Dermis microvascular lymphatic vessel endothelial cell (primary cell): ENCODE measurements at places on chromosomes 7 and 10.

GRCh38 chr10:11743461-11744338, 1.5 kb downstream of the ECHDC3 start:
- DNase-seq: no peak

DNA sequence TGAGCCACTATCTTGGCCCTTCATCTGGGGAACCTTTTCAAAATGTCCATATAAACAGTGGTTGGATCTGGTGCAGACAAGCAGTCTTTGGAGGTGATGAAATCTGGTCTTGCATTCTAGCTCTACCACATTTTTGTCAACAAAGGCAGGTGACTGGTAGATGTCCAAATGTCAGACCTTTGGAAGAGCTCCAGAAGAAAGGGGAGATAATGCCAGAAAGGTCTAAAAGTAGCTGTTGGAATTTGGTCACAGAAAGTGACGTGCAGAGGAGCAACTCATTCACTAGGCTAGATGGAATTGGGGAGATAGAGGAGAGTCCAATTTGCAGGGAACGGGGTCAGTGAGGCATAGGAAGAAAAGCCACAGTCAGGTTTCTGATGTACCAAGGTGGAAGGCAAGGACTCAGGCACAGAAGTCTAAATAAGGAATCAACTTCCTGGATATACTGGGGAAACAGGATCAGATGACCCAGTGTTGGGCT, 36.4 kb upstream of the WAC start:
- no peak for DNase-seq

- DNase-seq: no peak
These were observed 116.6 kb upstream of the ADCY1 start for GRCh38 chr7:45457591-45457990.

GRCh38 chr10:51224671-51225161, 150.4 kb downstream of the PRKG1 start:
- no peak for DNase-seq

DNA sequence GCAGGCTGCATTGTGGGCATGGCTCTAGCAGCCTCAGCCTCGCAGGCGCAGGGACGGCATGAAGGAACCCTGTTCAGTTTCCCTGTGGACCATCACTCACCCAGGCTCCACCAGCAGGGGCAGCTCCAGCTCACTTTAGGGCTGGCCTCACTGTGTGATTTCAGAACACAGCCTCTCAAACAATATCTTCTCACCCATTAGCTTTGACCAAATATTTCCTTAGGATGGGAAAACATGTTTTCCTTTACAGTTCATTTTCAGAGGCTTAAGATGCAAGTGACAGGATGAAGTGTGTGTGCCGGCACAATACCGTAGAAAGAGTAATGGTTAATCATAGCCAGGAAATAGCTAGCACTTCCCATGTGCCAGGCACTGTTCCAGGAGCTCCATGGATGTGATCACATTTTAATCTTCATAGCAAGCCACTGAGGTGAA, 58.2 kb downstream of the LANCL2 start:
- DNase-seq: no peak

- DNase-seq: no peak
These were observed 64.1 kb downstream of the MGAM2 start for GRCh38 chr7:142175594-142175993.

DNA sequence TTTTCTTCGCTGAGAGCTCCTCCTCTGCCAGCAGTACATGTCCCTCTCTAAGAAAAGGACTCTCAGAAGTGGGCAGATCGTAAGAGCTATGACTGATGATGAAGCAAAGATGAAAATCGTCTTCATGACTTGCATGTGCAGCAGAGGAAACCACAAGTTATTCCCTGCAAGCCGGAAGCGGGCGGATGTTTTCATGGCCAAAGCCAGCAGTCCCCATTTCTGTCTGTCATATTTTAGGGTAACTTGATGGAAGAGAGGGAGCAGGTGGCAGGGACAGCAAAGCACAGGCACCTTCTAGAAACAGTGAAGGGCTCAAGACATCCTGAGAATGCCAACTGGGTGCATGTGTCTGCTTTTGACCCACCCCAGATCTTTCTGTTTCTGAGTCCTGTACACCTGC, 19.9 kb downstream of the KLF6 start:
- DNase-seq: no peak

GRCh38 chr10:36344240-36345174, 702.4 kb upstream of the FZD8 start:
- DNase-seq: no peak

DNA sequence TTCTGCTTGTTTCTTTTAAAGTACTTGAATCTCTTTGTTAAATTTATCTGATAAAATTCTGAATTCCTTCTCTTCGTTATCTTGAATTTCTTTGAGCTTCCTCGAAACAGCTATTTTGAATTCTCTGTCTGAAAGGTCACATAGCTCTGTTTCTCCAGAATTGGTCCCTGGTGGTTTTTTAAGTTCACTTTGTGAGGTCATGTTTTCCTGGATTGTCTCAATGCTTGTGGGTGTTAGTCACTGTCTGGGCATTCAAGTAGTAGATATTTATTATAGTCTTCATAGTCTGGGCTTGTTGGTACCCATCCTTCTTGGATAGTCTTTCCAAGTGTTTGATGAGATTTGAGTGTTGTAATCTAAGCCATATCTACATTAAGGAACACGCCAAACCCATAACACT, 1060.6 kb downstream of the LRMDA start:
- DNase-seq: no peak

DNA sequence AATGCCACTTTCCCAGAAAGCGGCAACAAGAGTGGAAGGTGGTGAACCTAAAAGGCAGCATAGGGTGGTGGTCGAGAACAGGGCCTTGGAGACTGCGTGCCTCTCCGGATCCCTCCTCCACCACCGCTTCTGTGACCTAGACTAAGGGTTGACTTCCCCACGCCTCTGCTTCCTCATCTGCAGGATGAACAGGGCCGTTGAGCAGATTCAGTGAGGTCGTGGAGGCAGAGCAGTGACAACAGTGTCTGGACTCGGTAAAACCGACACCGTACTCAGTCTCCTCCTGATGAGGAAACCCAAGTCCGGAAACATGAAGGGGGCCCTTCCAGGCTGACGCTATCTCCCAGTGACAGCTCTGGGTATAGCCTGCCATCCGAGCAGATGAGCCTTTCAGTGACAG, 162.6 kb downstream of the CELF2 start:
- DNase-seq: no peak

GRCh38 chr7:158047391-158048059, 540.1 kb downstream of the PTPRN2 start:
- no peak for DNase-seq

GRCh38 chr10:71597821-71598498, 121.6 kb downstream of the C10orf105 start:
- DNase-seq: no peak

DNA sequence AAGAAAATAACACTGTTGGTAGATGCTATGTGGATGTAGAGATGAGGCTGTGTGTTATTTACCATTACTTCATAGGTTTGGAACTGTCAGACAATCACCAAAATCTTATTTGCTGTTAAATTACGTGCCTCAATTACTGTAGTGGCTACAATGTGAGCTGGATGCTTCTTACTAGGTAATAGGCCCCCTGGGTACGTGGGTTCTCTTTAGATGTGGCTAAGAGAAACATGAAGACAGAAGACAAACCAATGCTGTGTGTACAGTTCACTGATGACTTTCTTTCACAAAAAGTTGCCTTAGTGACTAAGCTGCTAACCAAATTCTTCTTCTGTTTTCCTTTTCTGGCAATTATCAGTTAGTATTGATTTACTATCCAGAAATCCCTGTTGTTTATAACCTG, 144.6 kb downstream of the SEMA3E start:
- no peak for DNase-seq

- no peak for DNase-seq
These were observed 52.7 kb downstream of the EEPD1 start for GRCh38 chr7:36205803-36206202.

DNA sequence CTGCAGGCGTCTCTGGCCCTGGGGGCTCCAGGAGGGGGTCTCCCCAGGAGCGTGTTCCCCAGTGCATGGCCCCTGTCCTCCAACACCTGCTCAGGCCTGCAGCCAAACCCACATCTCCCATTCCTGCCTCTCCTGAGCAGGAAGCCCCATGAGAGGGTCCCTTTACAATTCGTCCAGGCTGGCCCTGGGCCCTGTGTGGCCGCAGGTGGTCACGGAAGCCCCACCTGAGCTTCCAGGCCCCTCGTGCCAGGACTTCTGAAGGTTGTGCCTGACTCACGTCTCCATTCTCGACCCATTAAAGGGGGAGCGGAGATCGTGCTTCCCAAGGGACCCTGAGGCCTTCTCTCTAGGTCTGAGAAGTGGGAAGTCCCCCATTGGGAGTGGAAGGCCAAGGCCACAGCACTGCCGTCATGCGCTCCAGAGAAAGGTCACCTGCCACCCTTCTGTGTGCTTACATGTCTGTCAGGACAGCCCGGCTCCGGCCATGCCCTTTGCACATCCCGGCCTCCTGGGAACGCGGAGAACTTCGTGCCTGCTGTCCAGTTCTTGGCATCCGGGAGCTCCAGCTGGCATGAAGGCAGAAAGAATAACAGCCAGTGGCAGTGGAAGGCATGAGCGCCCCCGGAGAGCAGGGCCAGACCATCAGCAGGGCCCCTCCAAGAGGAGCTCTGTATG, 382.3 kb downstream of the DNAJB6 start:
- DNase-seq: no peak

DNA sequence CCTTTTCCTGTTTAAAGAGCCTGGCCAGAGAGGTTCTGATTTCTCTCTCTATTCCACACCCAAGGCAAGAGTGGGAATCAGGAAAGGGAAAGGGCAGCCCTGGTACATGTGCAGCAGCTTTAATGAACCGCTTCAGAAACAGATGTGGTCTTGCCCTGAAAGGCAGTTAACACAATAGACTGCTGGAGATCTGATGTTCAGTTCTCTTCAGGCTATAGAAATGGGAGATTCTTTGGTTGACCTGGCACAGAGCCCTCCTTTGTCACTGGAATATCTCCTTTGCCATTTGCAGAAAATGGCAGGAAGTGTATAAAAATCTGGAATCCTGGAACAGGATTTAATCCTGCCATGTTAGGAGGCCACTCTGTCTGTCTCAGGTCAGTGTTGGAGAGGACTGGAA, 36.3 kb upstream of the EXOC6 start:
- DNase-seq: no peak

GRCh38 chr10:12081470-12081869, 12.7 kb downstream of the DHTKD1 start:
- DNase-seq: no peak

DNA sequence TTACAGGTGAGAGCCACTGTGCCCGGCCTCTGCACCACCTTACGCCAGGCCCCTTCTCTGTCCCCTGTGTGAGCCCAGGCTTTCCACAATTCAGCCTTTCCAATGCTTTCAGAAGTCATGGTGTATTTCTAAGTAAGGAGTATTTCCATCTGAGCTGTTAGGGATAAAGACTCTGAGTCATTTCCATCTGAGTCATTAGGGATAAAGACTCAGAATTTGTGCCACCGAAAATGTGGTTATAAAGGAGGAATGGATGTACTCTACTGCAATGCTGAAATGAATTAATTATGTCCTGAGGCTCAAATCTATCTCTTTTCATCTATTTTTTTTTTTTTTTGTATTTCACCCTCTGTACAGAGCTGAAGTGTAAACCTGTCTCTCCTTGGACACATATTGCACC, 84.0 kb downstream of the GATA3 start:
- DNase-seq: no peak

DNA sequence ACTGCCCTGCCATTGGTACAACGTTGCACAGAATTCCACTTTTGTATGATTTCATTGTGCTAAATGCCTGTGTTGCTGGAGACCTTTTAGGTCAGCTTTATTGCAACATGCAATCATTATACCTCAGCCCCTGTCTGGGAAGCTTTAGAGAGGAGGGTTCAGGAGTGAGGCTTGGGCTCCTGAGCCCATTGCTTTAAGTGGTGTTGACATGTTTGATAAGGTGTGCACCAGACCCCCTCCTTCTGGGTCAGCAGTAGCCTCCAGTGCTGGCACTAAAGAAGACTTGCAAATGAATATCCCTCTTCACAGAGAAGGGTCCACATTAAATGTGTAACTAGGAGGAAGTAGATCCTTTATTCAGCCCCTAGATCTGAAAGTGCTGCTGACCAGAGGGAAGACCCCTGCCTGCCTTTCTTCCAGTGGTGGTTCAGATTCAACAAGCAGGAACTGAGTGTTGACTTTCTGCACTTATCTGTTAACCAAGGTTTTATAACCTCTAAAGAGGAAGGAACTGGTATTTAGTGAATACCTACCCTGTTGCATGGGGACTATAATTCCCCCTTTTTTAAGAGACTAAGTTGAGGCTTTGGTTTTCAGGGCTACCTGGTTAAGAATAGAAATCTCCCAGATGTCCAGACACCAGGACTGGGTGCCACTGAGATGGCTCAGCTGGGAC, 369.4 kb upstream of the IGFBP3 start:
- no peak for DNase-seq

DNA sequence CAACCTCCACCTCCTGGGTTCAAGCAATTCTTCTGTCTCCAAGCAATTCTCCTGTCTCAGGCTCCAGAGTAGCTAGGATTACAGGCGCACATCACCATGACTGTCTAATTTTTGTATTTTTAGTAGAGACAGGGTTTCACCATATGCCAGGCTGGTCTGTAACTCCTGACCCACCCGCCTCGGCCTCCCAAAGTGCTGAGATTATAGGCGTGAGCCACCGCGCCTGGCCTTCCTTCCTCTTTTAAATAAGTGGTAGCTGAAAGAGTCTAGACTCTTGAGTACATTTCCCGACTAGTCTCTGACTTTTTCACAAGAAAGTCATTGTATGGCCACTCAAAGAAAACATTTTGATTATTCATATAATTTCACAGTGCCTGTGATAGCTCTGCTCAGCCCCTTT, 636.2 kb upstream of the ANKRD30A start:
- no peak for DNase-seq

GRCh38 chr10:52409928-52410327, 95.8 kb downstream of the DKK1 start:
- DNase-seq: no peak

DNA sequence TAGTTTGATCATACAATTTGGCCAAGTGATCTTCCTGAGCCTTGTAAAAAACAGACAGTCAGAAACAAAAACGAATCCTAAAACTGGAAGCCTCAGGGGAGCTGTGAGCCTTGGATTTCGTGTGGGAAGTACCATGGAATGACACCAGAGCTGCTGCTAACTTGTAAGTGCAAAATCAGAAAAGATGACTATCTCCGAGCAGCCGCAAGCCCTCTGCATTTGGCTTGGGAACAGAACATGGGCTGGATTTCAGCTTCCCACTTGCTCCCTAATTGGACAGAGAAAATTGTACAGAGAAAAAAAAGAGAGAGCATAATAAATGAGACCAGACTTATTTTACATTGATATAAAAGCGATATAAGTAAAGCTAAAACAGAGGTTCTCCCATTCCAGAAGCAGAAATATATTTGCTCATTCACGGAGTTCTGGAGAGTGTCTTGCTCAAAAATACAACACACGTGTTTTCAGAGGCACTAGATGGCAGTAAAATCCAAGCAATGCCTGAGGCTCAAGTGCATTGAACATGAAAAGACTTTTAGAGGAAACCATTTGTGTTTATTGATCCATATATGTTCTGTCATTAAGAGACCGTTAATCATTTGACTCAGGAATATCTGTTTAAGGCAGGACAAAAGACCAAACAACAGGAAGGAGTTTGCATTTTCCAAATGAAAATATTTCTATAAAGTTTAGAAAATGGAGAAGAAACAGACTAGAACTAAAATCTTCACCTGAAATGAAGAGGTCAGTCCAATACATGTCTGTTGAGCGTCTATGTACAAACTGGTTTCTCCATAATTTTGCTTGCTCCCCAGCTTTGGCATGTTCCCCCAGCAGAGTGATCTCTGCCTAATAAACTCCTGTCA, 78.3 kb upstream of the SLC26A5 start:
- peak; percentile 39 for DNase-seq

GRCh38 chr7:105589356-105590077, 8.2 kb upstream of the EFCAB10 start:
- peak; percentile 81 for DNase-seq
